Activated T-cell treated with anti-CD3 and anti-CD28 coated beads for 24 hours (primary cell): ENCODE measurements at places on chromosomes 6 and 20.

DNA sequence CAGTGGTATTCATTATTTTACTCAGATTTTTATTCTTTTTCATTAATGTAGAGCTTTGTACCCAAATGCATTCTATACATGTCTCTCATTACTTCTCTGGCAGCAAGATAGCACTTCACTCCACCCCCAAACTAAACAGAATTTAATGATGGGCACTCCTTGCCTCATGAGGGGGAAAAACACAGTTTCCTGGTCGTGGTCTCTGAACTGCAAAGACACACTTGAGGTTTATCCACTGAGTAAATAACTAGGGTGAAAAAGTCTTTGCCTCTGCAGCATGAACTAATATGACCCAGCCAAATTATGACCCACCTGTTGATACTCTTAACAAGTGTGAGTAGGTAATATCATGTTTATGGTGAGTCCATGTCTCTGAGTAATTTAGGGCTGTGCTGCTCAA, 785.2 kb upstream of the FLRT3 start:
- DNase-seq = no peak

DNA sequence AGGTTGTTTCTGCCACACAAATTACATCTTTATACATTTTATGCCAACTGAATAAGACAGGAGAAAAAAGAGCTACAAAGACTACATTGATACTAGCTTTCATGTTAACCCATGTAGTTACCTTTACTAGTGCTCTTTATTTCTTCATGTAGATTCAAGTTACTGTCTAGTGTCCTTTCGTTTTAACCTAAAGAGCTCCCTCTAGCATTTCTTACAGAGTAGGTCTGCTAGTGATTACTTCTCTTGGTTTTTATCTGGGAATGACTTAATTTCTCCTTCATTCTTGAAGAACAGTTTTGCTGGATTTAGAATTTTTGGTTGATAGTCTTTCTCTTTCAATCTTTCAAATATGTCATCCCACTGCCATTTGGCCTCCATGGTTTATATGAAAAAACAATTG, 21.2 kb upstream of the NOP56 start:
- no peak for DNase-seq

DNA sequence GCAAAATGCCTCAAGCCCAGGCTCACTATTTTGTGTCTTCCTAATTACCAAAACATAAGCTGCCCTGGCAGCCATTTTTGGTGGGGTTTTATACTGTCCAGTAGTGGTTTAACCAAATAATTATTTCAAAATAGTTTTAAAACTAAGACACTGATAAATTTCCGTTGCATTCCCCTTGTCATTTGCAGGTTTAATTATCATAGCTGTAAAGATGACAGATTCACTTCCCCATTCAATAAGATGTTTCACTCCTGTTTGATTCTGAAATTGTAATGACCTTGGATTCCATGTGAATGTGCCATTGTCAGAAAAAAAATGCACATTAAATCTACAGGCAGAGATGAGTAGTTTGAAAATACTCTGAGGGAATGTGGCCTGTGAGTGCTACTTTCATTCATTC, 172.0 kb downstream of the COL9A1 start:
- DNase-seq = no peak

- DNase-seq = no peak
Observed at GRCh38 chr20:37007898-37008649, 56.6 kb upstream of the SAMHD1 start.
